ENCODE measurements at places on chromosomes 5 and 9. TPM values are rescaled to one million over a fixed set of nuclear protein-coding genes. Genes with fewer than 3 reads are reported as not detected.

Gene PPP1R26
- 6.8 TPM for total RNA-seq

DNA sequence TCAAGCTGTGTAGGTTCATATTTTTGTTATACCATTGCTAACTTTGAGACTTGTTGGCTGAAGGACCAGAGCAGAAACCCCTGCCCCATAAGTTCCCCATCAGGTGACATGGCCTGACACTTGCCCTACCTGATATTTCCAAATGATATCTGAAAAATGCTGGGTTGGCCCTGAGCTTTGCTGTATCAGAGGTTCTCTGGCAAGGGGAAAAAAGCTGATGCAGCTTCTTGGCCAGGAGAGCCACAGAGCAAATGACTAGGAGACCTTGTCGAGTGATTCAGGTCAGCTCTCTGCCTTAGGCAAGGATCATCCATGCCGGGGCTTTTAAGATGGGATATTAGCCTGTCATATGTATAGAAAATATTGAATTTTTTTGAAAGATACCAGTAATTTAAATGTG, 2.9 kb upstream of the MEGF9 start:
- DNase-seq: no peak

DNA sequence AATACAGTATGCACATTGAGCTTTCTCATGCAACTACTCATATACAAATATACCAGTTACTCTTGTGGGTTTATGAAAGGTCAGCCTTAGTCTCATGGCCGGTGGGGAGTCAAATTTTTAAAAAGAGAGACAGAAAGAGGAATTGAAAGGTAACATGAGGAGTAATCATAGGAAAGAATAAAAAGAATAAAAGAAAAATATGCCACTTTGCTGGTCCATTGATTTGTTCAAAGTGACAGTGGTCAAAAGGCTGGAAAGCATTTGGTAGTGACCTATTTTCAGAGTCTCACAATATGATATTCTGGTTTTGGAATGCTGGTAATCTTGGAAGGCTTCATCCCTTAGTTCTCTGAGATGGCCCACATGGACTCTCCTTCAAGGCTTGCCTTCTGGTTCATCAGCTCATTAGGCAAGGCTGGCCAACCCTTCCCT, 67.0 kb downstream of the ZNF366 start:
- DNase-seq: no peak

- DNase-seq: no peak
Observed at GRCh38 chr5:4984461-4984860, 155.7 kb upstream of the ADAMTS16 start.

DNA sequence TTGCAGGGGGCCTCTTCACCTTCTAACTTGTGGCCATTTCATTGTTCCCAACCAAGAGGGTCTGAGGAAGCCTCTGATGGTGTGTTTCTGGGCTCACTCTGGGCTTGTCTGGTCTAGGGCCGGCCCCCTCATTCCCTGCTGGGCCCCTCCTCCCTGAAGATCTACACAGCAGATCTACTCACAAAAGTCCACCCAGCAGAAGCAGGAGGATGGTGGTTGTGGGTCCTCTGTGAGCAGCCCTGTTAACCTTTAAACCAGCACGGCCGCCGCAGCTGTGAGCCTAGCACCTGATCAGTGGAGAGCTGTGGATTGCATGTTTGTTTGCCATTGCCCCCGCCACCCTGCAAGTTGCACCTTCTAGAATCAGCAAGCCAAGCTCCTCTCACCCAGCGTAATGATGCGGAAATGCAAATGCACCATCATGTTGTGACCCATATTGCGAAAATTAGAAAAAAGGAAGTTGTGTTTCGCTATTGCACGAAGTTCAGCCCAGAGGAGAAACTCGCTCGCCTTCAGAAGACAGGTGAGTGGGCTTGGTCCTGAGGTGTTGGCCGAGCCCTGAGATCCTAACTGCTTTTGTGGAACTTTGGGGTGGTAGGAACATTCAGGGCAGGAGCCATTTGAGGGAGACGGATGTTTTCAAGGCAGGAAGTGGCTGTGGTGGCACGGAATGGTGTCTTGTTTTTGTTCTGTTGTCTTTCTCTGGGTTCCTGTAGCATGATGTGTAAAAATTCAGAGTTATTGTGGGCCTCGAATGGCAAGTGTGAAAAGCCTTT, 16.7 kb downstream of the FGD3 start:
- DNase-seq: no peak

DNA sequence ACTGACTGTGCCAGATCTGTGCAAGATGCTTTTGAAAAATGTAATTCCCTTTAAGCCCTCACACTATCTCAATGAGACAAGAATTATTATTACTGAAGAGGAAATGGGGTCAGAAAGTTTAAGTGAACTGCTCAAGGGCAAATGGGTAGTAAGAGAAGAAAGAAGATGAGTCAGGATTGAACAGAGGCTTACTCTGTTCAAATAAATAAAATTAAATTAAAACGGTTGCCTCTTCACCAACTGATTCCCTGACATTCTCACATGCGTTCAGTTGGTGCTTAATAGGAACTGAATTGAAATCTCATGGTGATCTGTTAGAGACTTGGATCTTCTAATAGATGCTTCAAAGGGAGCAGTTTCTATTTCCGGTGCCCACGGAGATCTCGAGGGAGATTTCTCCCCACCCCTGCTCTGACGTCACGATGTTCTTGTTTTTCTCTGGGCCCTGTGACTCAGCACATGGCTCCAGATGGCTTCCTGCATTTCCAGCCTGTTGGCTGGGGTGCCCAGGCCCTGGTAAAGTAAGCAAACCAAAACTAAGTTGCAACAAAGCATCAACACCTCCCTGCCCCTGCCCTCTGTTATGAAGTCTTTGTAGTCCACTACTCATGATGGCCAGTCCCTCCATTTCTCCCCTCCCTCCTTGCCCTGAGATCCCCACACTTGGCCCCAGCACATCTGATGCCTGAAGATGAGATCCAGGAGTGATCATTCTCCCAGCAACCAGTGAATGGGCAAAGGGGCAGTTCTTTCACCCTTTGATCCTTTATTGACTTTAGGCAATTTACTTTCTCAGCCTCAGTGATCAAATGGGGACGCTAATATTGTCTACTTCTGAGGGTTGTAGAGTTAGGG, 106.1 kb upstream of the CPEB4 start:
- DNase-seq: peak; percentile 27

DNA sequence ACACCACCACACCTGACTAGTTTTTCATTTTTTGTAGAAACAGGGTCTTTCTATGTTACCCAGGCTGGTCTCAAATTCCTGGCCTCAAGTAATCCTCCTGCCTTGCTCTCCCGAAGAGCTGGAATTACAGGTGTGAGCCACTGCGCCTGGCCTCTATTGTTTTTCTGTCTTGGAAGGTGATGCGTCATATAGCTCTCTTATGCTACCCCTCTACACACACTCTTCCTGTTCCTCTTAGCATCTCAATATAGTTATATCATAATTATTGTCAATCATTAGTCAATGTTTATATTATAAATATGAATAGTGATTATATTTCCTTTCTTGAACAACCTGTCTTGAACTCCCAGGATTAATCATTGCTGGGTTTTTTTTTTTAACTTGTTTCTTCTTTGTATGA, 7.3 kb downstream of the PKD2L2 start:
- DNase-seq: no peak

Gene UBAP2
- total RNA-seq: 31.5 TPM

DNA sequence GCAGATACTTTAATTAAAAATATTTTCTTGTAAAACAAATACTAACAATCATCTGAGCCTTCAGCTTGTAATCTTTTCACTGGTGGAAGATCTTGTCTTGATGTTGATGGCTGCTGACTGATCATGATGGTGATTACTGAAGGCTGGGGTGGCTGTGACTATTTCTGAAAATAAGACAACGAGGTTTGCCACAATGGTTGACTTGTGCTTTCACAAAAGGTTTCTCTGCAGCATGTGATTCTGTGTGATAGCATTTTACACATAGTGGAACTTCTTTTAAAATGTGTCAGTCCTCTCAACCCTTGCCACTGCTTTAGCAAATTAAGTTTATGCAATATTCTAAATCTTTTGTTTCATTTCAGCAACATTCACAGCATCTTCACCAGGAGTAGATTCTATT, 461.0 kb downstream of the CCDC171 start:
- no peak for DNase-seq

DNA sequence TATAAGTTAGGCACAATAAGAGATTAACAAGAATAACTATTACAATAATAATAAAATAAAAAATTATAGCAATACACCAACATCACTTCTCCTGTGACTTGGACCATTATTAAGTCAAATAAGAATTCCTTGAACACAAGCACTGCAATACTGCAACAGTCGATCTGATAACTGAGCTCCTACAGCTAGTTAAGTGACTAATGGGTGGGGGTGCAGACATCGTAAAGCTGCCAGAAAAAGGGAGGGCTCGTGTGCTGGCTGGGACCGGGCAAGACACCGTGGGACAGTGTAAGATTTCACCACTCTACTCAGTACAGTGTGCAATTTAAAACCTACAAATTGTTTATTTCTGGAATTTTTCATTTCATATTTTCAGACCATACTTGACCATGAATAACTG, 78.8 kb downstream of the SNX24 start:
- DNase-seq: no peak

DNA sequence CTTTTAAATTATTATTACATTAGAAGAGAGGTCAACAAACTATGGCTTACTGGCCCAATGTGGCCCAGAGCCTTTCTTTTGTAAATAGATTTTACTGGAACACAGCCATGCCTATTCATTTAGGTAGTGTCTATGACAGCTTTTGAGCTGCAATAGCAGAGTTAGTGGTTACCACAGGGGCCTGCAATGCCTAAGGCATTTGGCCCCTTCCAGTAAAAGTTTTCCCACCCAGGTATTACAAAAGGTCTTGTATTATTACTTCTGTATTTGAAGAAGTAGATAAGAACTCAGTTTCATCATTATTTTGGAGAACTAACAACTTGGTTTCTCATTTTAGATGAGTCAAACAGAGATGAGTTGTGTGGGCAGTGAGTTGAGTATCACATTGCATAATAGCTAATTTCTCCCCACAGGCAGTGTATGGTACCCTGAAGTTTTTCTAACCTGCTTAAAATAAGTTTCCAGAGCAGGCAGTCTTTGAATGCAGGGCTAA, 9.5 kb downstream of the MTRR start:
- no peak for DNase-seq

GRCh38 chr9:77384406-77384805, 207.1 kb downstream of the VPS13A start:
- no peak for DNase-seq

DNA sequence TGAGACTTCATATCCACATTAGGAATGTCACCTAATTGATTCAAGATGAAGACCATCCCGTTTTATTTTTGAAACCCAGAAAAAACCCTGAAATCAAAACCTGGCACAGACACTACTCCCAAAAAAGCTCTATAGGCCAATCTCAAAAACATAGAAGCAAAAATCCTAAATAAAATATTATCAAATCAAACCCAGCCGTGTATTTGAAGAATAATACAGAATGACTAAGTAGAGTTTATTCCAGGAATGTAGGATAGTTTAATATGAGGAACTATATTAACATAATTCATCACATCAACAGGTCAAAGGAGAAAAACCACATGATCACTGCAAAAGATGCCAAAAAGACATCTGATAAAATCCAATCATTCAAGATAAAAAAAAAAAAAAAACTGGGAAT, 167.1 kb downstream of the ACTL7B start:
- no peak for DNase-seq

DNA sequence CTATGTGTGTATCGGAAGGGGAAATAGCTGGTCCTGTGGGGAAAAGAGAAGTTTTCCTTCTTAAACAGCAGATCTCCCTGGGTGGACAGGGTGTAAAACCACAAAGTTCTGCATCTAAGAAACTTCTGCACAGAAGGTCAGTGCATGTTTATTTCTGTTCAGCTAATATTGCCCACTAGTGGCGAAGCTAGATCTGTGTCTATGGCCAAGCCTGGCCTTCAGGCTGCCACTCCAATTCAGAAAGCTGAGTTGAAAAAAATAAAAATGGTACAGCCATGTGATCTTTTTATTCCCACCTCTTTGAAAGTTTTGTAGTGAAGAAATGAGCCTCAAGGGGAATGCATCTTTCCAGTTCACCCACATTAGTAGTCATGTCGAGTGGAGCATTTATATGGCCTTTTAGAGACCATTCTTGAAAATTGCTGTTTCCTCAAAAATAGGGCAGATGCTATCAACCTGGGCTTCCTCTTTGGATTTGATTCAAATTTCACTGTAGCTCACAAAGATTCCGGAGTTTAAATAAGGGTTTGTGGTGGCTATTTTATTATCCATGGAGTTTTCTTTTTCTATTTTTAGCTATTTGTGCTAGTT, 488.0 kb downstream of the PRELID2 start:
- no peak for DNase-seq

Gene LIX1
- total RNA-seq: 0.69 TPM

GRCh38 chr5:125558466-125558865, 812.0 kb upstream of the ZNF608 start:
- peak; percentile 5 for DNase-seq

DNA sequence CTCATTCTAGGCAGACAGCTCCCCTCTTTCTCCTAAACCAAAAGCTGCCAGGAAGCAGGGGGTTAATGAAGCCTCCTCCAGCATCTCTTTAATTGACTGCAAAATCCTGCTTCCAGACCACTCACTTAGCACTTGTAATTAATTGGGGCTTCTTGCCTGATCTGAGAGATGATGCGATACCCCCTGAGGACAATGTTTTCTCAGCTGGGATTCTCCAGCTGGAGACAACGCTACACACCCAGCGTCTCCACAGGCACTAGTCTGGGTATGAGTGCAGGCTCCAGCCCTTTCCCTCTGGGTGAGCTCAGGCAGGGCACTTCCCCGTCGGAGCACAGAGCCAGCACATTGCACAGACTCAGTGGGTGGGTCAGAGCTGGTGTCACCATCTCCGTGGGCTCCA, 16.1 kb downstream of the CPLX2 start:
- DNase-seq: no peak

Gene ARID3C
- not detected for total RNA-seq

Gene OR2V1
- total RNA-seq: not detected

- no peak for DNase-seq
Observed at GRCh38 chr5:136285096-136285855, 80.1 kb downstream of the TRPC7 start.

DNA sequence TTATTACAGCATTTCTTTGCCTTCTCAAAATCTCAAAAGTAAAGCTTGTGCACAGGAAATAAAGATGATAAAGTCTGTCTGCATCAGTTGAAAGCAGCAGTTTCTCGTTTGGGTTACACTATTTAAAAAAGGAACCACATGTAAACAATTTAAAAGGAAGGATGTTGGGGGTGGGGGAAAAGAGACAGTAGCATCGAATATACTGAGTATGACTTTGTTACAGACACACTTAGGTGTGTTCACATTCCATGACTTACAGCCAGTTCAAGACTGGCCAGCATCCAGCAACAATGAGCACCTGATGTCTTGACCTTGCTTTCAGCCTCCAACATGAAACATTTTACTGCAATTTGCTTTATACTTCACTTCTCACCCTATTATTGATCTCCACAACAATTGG, 8.7 kb downstream of the GAPT start:
- DNase-seq: no peak

GRCh38 chr5:45437752-45438151, 258.4 kb downstream of the HCN1 start:
- DNase-seq: no peak

- no peak for DNase-seq
Observed at GRCh38 chr9:134192311-134192950, 28.1 kb upstream of the RNU6ATAC start.

- DNase-seq: peak; percentile 66
Observed at GRCh38 chr5:143403334-143403592, 223 bp downstream of the NR3C1 start.

Data from skin of body (tissue), 3 donors.